K562 (cell line): ENCODE measurements at places on chromosomes 16 and 17. TPM values are rescaled to one million over a fixed set of nuclear protein-coding genes. Genes with fewer than 3 reads are reported as not detected.

NOL11 gene
- polyA plus RNA-seq: 72.2 and 75.6 TPM in 2 replicates

SPNS2 gene
- polyA plus RNA-seq: not detected in 2 replicates

SPPL2C gene
- not detected in 2 replicates for polyA plus RNA-seq

FTSJ3 gene
- polyA plus RNA-seq: 48.5 and 52.4 TPM in 2 replicates

TRAP1 gene
- polyA plus RNA-seq: 292 and 301 TPM in 2 replicates

PHKB gene
- polyA plus RNA-seq: 66.0 and 67.0 TPM in 2 replicates

EVPLL gene
- not detected in 2 replicates for polyA plus RNA-seq

LITAF gene
- polyA plus RNA-seq: 4.9 and 6.8 TPM in 2 replicates

ANKRD13B gene
- polyA plus RNA-seq: 14.2 and 15.6 TPM in 2 replicates

SIRT7 gene
- 43.9 and 54.8 TPM in 2 replicates for polyA plus RNA-seq

ALDH3A2 gene
- not detected in 2 replicates for polyA plus RNA-seq

ETV4 gene
- 45.4 and 47.1 TPM in 2 replicates for polyA plus RNA-seq

JUP gene
- polyA plus RNA-seq: 53.6 and 70.3 TPM in 2 replicates

FBXL20 gene
- polyA plus RNA-seq: 4.5 and 4.7 TPM in 2 replicates

ZNF689 gene
- polyA plus RNA-seq: 10.2 and 10.8 TPM in 2 replicates

SLC5A10 gene
- 0.03 and 0.05 TPM in 2 replicates for polyA plus RNA-seq

NPW gene
- polyA plus RNA-seq: 0.85 and 4.0 TPM in 2 replicates

CSH1 gene
- not detected in 2 replicates for polyA plus RNA-seq

MYH3 gene
- 0.22 and 0.24 TPM in 2 replicates for polyA plus RNA-seq

PMFBP1 gene
- polyA plus RNA-seq: 0.18 and 0.29 TPM in 2 replicates

GAST gene
- not detected in 2 replicates for polyA plus RNA-seq

RAB37 gene
- polyA plus RNA-seq: not detected in 2 replicates

RPL27 gene
- 3,174 and 4,926 TPM in 2 replicates for polyA plus RNA-seq

EPN3 gene
- not detected in 2 replicates for polyA plus RNA-seq

GAS2L2 gene
- polyA plus RNA-seq: not detected in 2 replicates

TBC1D3C gene
- not detected in 2 replicates for polyA plus RNA-seq

HSD11B2 gene
- polyA plus RNA-seq: 1.4 and 2.2 TPM in 2 replicates

KRTAP3-1 gene
- polyA plus RNA-seq: not detected in 2 replicates

PRKCA gene
- polyA plus RNA-seq: 11.6 and 12.5 TPM in 2 replicates

HCRT gene
- polyA plus RNA-seq: not detected in 2 replicates

C16orf74 gene
- not detected in 2 replicates for polyA plus RNA-seq

IL4R gene
- 3.0 and 3.3 TPM in 2 replicates for polyA plus RNA-seq

DOC2B gene
- polyA plus RNA-seq: not detected in 2 replicates

TUBG1 gene
- 68.3 and 77.8 TPM in 2 replicates for polyA plus RNA-seq
